Vagina (tissue), 2 donors: ENCODE measurements at places on chromosomes 13 and 19. TPM values are rescaled to one million over a fixed set of nuclear protein-coding genes. Genes with fewer than 3 reads are reported as not detected.

DNA sequence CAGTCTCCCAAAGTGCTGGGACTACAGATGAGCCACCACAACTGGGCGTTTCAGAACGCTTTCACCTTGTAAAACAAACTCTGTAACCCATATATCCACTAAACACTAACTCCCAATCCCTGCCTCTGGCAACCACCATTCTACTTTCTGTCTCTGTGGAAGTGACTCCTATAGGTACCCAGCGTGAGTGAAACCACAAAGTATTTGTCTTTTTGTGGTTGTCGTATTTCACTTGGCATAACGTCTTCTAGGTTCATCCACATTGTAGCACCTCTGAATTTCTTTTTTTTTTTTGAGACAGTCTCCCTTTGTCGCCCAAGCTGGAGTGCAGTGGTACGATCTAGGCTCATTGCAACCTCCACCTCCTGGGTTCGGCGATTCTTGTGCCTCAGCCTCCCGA lies 44.8 kb downstream of the BRD4 start:
- no peak for DNase-seq

The LGALS4 gene
- not detected for total RNA-seq

DNA sequence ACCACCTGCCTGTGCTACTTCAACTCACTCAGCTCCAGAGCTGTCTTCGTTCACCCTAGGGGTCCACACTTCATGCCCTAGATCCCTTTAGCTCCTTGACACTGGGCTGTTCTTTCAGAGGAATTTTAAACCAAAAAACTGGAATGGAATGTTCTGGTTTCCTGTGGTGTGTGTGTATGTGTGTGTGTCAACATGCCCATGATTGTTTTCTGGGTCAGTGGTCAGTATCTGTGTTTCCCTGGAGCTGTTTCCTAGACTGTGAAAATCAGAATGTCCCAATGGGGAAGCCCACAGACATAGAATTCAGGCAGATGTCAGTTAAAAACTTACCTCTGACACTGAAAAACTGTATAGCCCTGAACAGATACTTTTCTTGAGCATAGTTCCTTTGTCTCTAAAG lies 1.3 kb downstream of the PMIS2 start:
- no peak for DNase-seq

GRCh38 chr13:102724923-102725322 lies 30.1 kb upstream of the METTL21C start:
- no peak for DNase-seq

The CDC42EP5 gene
- total RNA-seq = 33.4 TPM

DNA sequence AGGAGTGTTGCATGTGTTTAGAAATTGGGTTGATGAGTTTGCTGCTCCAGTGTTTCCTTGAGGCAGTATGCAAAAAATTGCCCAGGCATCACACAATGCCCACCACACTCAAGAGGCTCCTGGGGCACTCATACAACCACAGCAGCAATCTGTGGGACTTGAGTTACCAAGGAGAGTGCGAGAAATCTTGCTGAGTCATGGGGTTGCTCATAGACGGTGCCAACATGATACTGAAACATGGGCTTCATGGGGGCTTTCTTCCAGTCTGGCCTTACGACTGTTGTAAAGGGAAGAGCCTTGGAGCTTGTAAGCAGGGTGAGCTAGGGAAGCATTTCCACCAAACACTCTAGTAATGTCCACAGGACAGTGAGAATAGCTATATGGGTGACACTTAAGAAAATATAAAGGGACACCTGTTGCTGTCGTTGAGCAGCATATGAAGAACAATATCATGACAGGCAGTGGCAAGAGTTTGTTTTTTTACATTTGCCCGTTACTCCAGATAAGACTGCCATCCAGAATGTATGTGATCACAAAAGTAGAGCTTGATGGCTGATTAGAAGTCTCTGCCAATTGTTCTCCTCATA lies 1237.4 kb downstream of the UQCRFS1 start:
- no peak for DNase-seq

DNA sequence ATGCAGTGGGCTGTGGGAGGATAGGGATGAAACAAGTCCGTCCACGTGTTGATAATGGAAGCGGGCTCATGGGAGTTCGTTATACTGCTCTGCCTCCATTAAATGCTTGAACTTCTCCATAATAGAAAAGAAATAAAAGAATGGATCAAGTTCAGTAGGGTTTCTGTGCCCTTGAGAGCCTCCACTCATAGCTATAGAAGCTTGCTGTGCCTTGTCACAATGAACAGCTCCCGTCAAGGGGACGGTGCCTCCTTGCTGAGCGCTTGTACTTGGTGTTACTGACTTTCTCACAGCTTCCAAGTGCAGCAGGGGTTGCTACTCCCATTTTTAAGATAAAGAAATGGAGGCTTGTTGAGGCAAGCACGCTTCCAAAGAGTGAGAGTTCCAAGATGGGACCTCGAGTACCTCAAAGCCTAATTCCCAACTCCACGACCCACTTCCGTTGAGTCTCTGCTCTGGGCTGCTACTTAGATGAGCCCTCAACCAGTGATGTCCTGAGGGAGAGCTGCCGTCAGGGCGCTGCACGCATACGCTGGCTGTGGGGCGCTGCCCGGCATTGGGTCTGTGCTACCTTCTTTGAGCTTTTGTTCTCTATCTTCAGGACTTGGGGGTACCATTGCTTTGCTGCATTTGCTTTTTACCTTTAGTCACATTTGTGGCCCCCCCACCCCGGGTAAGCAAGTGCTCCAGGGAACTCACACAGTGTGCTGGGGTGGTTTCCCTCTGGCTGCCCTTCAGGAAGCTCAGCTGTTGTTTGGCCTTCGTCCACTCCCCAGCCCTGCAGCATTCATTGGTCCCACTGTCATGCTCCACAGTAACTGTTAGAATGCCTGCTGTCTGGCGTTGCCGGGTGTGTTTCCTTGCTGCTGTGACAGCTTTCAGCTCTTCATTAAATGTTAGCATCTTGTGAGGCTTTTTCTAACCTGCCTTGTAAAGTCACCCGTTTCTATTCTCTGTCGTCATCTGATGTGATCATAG lies 9.5 kb downstream of the SNRNP70 start:
- no peak for DNase-seq

The FFAR3 gene
- total RNA-seq = not detected
